Adipocyte (in vitro differentiated cells): ENCODE measurements at places on chromosomes 5 and 9.

- DNase-seq = no peak
Measured at GRCh38 chr5:64418013-64418412, 87.8 kb upstream of the RGS7BP start.

DNA sequence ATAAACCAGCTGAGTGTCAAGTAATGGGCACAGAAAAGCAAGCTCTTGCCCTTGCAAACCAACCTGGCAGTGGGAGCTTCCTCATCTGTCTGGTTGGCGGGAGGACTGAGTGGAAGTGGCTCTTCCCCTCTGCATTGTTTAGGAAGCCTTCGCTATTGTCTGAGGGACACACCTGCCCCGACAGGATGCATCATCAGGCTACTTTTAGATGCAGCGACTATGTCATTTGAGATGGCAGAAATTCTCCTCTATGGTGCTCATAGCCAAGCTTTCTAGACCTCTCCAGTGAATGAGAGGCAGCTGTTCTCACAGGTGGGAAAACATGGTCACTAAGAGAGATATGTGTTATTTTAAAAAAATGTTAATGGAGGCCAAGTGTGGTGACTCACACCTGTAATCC, 104.0 kb downstream of the DOCK8 start:
- DNase-seq = no peak

GRCh38 chr9:90974016-90974415, 172.4 kb downstream of the SYK start:
- DNase-seq = peak; percentile 79

GRCh38 chr5:1052641-1053390, 44.2 kb downstream of the NKD2 start:
- no peak for DNase-seq

- peak; percentile 89 for DNase-seq
Measured at GRCh38 chr9:87375397-87376073, 122.1 kb upstream of the DAPK1 start.

DNA sequence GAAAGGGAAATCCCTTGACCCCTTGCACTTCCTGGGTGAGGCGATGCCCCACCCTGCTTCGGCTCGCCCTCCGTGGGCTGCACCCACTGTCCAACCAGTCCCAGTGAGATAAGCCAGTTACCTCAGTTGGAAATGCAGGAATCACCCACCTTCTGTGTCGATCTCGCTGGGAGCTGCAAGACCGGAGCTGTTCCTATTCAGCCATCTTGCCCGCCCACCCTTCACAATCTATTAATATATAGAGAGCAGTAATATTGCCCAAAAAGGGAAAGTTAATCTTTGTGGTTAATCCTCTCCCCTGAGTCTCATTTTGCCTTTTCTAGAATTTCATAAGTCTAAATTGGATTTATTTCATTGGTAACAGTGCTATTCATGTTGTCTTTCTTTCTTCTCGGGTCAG, 16.4 kb downstream of the SRD5A1 start:
- DNase-seq = no peak

DNA sequence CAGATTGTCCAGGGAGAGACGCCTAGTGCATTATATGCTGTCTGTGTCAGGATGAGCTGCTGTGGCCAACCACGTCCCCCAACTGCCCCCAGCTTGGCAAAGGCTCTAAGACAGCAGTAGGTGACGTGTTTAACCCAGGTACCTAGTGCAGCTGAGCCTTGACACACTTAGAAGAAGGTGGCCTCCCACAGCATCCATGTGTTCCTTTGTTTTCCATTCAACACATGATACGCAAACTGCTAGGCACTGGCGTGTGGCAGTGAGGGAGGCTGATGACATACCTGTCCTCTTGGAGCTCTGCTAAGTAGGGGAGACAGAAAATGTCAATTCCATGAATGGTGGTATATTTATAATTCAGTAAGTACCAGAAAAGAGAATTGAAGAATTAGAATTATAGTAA, 291.7 kb downstream of the NR3C1 start:
- DNase-seq = no peak

GRCh38 chr5:62982348-62982747, 403.7 kb downstream of the LRRC70 start:
- no peak for DNase-seq

DNA sequence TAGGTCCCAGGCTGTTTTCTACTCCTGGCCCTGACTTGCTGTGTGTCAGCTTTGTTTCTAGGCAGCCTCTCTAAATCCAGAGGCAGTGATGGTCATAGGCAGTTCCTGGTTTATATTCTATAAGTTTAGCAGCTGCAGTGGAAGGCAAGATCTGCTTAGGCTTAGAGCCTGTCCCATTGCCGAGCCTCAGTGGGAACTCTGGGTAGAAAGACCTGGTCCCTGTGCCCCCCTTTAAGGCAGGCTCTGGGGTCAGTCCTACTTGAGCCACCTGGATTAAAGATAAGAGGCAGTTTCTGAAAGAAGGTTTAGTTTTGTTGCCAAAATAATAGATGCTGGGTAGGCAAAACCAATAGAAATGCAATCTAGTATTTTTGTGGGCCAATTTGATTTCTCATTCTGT, 13.6 kb downstream of the MCCC2 start:
- DNase-seq = no peak

- no peak for DNase-seq
Measured at GRCh38 chr5:5235685-5236084, 95.6 kb downstream of the ADAMTS16 start.

DNA sequence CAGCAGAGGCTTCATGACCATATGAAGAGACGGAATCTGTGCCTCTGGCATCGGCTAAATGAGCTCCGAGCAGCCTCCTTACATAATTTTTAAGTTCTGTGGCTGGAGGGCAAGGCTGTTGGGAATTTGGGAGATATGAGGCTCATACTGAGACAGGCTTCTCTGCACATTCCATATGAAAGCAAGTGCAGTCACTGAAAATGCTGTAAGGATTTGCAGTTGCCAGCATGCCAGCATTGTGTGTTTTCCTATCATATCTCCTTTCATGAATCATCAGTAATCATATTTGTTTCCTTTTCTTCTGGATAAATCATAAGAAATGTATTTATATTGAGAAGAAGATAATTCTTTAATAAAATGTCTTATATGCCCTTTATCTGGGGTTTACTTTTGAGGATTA, 775.4 kb downstream of the SEMA5A start:
- DNase-seq = peak; percentile 18

GRCh38 chr5:142947427-142947709, 177.2 kb downstream of the ARHGAP26 start:
- DNase-seq = no peak

DNA sequence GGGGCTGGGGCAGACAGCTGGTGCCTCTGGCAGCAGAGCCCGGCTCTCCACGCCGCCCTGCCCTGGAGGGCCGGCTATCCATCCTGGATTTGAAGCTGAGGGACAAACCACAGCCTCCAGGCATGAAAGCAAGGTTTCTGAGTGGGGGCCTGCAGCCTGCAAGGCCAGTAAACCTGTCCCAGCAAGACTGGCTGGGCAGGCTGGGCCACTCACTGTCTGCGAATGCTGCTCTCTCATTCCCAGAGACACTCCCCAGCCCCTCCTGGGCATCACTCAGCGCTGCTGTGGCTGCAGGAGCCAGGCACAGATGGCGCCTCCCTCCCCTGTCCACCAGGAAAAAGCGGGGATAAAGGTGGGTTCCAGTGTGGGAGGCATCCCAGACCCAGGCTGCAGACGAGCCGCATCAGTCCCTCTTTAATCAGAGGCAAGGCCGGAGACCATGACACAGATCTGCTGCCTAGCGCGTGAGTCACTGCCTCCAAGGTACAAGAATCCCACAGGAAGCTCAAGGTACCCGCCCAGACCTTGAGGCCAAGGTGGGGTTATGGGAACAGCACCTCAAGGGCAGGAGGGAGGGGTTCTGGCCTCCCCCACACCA, 118.0 kb downstream of the VAV2 start:
- DNase-seq = peak; percentile 70

DNA sequence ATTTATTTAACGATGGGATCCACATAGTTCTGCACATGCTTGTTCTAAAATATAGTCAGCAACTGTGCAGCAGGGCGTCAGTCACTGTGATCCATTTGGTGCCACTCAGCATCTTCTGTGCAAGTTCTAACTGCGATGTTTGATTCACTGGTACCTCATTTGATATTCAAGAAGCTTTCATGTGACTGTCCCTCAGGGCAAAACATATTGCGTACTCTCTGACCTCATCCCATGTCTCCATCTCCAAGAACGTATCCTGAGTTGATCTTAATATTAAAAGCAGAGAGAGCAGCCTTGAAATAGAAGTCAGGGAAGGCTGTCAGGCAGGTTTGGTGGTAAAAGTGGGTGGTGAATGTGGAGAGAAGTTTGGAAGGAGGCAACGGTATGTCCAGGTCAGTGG, 116.5 kb upstream of the ATP10B start:
- DNase-seq = no peak

GRCh38 chr9:33506626-33507370, 17.3 kb upstream of the ANKRD18B start:
- DNase-seq = peak; percentile 86

- no peak for DNase-seq
Measured at GRCh38 chr9:129324808-129325502, 146.9 kb upstream of the IER5L start.

- DNase-seq = peak; percentile 93
Measured at GRCh38 chr5:150567031-150567717, 59.2 kb downstream of the NDST1 start.

DNA sequence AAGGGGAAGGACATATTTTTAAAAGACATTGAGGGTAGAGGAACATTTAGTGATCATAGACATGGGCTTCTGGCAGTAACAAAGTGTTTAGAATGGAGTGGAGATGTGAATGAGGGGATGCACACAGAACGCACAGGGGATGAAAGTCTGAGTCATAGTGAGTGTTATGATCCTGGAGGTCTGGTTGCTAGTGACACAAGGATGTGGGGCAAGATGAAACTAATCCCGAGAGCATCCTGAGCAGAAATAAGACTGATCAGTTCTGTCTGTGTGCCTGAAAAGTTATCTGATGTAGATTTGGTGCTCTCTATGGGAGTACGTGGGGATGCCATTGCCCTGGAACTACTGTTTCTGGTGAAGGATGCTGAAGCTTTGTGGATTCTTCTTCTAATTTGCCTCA, 141.1 kb downstream of the CHSY3 start:
- no peak for DNase-seq

DNA sequence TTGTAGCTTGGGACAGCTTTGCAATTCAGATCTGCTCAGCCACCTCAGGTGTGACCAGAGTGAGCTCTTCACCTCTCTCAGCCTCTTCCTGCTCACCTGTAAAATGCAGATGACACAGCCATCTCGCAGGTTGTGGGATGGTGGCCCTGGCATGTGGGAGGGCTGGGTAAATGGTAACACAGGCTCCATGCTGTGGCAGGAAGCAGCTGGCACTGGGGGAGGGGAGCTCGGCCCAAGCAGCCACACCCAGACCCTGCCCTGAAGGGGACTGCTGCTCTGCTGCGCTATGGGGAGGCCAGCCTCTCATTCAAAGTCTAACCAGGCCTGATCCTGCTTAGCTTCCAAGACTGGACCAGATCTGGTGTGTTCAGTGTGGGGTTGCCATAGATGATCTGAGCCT, 24.1 kb downstream of the PHF2 start:
- no peak for DNase-seq

DNA sequence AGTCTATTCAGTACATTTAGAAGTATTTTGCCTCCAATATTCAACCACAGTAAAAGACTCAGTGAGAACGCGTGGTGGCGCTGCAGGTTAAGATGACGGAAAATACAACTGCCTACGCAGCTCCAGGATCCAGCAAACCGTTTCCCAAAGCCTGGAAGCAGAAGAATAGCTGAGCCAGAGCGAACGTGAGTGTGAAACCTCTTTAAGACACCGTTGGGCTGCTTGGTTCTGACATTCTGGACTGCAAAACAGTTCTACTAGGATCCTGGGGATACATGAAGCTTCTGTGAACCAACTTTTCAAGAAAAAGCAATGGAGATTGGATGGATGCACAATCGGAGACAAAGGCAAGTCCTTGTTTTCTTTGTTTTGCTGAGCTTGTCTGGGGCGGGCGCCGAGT, at the start of gene PCDHB16:
PCDHB16 (plus strand) TSS at position 140 of the 400 bp plus-strand sequence; CDS start at position 313, 173 bp downstream.
- peak; percentile 69 for DNase-seq

DNA sequence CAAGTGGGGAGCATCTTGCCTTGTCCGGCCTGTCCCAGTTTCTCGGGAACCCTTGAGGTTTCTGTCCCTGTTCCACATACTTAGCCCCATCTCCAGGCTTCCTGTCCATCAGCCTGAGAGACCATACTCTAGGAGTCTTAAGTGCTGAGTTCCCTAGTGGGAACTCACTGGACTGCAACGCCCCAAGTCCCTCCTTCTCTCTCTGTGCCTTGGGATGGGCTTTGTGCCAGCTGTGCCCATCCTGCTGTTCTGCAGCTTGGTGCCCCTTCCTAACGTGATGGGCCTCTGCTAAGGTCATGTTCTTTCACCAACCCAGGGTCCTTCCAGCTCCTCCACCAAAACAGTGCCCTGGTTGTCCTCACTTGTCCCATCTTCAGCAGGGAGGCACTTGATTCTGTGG, 222.3 kb upstream of the ANKRD55 start:
- no peak for DNase-seq

- DNase-seq = no peak
Measured at GRCh38 chr5:173103411-173103810, 40.9 kb upstream of the BNIP1 start.

DNA sequence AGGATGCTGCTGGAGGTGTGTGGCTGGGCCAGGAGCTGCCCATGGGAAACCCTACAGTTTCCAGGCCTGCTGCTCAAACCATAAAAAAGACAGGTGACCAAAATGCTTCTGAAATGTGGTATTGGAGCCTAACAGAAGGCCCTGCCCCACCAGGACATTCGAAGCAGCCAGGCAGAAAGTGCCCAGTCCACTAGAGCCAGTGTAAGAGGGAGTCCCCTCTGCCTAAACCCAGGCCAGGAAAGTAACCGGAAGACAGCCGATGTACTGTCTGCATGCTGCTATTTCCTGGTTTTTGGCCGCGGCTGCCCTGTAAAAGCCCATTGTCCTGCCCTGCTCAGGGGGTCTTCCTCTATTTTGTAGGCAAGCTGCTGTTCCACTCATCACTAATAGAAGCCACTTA, 150.7 kb upstream of the IRX2 start:
- DNase-seq = no peak

DNA sequence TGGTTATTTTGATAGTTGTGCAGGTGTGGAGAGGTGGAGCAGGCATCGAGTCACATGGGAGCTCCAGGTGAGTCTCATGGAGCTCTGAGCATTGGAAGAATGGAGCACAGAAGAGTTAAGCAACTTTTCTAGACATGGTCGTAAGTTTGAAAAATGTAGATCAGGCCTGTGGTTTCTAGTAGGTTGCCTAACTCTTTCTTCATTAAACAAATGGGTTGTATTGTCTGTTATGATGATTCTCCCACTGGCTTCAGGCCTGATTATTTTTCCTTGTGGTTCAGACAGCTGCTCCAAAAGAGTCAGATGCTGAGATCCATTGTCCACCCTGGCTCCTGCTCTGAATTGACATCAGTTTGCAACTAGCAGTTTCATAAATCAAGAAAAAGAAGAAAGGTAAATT, 80.3 kb upstream of the RPS23 start:
- no peak for DNase-seq
